ENCODE measurements at places on chromosomes 12 and 14. TPM values are rescaled to one million over a fixed set of nuclear protein-coding genes. Genes with fewer than 3 reads are reported as not detected.

Gene NOVA1
- total RNA-seq: 7.3 TPM

Gene CCDC38
- not detected for total RNA-seq

Gene CCDC175
- not detected for total RNA-seq

Gene SLC25A21
- total RNA-seq: 0.17 TPM

All from bronchial smooth muscle cell (primary cell).